Small intestine (tissue), 16 donors: ENCODE measurements at places on chromosomes 2 and 18. TPM values are rescaled to one million over a fixed set of nuclear protein-coding genes. Genes with fewer than 3 reads are reported as not detected.

DNA sequence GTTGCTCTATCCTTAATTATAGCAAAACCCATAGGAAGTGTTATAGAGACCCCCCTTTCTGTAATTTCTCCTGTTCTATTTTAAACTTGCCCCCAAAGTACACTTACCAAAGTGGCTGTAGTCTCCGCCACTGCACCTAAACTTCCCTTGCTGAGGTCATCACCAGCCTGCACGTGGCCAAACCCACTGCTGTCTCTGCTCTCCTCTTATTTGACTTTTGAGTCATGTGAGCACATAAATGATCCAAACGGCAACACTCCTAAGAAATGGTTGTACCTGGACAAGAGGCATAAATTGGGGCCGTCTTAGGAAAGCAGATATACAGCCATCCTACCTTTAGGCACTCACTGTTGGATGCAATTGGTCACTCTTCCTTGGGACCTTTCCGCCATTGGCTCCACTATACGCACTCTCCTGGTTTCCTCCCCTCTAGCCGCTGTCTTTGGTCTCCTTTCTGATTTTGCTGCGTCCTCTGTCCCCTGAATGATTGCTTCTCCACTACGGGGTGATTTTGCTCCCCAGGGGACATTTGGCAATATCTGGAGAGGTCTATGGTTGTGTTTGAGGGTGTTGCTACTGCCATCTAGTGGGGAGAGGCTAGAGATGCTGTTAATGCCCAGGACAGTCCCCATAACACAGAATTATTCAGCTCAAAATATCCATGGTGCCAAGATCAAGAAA, 19.2 kb upstream of the IL36G start:
- peak; percentile 67 for DNase-seq

FABP1 gene
- 23,034 TPM for polyA plus RNA-seq

- DNase-seq: peak; percentile 43
These were observed 34.9 kb upstream of the RNF138 start for GRCh38 chr18:32056613-32057358.

SP140 gene
- not detected for polyA plus RNA-seq

WIPF1 gene
- 13.8 TPM for polyA plus RNA-seq

DNA sequence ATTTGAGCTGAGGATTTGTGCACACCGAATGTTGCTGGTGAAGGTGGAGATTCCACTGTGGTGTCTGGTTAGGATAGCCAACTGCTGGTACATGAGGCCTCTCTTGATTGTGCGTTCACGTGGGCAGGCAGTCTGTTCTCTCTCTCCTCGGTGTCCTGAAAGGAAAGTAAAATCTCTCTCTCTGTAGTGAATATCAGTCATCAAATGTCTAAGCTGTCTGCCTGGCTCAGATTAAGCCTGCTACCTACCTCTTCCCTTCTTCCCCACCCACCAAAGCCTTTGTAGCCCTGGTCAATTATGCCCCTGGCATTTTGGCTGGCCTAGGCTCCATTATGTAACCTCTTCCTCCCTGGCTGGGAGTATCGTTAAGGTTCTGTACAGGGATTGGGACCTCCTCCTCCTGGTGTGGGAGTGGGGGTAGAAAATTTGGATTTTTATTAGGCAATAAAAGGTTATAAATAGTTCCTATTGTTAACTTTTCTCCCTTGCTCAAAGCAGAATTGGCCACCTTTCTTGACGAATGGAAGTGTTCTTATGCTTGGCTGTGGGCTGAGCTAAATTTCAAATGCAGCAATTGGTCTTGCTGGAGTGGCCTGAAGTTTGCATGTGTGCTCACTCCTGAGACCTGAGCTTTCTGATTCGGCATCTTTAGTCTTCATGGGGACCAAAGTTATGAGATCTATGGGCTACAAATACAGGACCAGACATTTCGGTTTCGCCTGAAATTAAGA, 148.8 kb downstream of the WDSUB1 start:
- no peak for DNase-seq

AQP4 gene
- 0.03 TPM for polyA plus RNA-seq

DNA sequence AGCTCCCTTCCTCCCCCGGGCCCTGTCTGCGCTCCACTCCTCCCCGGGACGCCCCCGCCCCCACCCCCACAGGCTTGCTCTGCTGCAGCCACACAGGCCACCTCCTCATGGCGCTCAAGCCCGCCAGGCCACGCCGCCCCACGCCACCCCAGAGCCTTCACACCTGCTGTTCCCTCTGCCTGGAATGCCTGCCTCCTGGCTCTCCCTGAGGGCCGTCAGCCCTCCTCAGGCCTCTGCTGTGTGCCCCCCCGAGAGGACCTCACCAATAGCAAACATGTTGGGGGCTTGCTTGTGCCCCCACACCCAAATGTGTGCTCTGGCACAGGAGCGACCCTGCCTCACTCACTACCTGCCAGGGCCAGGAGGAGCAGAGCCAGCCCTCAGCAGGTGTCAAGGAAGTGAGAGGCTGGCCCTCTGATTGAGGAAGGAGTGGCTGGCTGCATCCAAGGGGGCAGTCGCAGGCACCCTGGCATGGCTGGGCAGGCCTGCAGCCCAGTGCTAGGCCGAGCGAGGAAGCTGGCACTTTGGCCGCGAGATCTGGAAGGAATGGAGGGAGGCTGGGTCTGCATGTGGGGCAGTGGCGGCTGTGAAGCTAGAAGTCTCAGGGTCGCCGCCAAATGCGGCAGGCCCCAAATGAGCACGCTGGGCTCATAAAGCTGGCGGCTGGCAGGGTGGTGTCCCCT, 86.5 kb downstream of the INHBB start:
- DNase-seq: no peak

GRCh38 chr18:29653671-29654215, 1388.8 kb downstream of the DSC3 start:
- no peak for DNase-seq

PDCL3 gene
- 30.8 TPM for polyA plus RNA-seq

GRCh38 chr2:100580367-100581276, 17.8 kb downstream of the PDCL3 start:
- DNase-seq: no peak

GRCh38 chr2:128556089-128556488, 237.4 kb upstream of the HS6ST1 start:
- DNase-seq: no peak

CASP10 gene
- 11.6 TPM for polyA plus RNA-seq

- DNase-seq: no peak
These were observed 63.3 kb upstream of the STK17B start for GRCh38 chr2:196234672-196235071.

AMMECR1L gene
- 8.4 TPM for polyA plus RNA-seq

- DNase-seq: no peak
These were observed 28.9 kb downstream of the LDLRAD4 start for GRCh38 chr18:13247506-13247905.

DNA sequence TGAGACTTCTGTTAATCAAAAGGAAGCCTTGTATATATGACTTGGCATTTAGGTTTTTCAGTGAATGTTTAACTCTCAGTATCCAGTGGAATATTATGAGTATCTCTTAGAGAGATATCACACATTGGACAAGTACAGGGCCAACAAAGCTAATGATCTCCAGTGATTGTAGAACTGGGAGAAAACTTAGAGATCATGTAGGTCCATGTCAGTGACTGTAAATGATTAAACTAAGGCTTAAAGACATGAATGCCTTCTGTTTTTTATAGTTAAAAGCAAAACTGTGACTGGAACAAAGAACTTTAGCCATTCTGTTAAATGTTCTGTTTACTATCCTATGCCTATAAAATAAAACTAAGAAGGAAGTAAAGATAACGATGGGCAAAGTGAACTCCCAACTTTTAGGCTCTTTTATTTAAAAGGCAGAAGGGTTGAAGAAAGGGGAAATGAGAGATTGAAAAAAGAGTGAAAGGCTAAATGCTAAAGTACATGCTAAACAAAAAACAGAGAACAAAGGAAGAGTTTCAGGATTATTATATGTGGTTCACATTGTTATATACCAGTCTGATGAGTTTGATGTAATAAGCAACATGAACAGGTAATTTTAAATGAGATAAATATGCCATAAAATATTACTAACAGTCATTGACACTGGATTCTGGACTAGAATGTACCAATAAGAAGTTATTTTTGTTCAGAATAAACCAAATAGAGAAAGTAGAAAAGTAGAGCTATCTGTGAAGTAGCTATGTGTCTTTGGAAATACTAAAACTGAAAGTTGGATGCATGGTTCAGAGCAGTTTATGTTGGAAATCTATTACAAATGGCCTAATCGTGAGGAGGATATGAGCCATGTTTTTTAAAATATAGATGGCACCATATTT, 37.1 kb upstream of the TNFRSF11A start:
- DNase-seq: peak; percentile 58

DNA sequence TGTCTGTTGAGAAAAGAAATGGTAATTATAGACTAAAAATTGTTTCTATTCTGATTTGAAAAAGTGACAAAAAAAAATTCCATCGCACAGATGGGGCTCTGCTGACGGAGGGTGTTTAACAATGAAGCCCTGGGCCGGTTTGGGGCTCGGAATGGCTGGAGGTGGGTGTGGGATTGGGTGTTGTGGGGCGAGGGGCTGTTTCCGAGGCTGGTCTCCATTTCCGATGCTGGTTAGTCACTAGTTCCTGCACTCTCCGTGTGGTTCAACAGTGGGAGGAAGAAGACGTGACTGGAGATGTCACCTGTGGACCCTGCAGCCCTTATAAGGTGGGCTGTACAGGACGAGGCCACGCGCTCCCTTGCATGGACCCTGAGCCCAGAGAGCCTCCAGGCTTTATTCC, 143.2 kb downstream of the KLHL29 start:
- no peak for DNase-seq

DNA sequence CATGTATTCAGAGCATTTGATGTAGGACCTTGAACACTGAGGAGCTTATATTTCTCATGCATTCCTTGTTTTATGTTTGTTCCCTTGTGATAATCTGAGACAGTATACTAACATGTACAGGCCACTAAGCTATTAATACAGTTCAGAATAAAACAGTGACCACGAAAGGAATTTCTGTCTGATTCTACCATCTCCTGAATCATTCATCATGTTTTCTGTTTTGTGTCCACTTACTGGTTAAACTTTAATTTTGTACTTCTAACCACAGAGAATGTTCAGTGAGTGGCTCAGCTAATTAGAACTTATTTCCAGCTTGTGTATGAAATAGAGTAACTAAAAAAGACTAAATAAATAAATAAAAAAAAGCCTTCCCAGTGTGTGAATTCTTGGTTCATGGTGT, 110.4 kb downstream of the LRP1B start:
- DNase-seq: no peak

DNA sequence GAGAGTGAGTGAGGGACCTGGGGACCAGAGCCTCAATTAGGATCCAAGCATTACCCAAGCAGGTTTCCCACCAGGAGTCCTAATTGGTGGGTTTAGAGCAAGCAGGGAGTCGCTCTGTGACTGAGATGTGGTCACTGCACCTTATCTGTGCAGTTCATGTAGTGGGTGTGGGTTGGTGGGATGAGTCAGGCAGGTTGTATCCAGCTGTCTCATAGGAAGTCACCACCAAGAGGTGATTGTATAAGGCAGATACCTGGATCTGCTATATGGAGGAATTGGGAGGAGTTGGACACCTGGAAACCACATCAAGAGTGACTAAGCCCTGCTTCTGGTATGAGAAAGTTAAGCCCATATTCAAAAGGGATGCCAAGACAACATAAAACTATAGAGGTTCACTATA, 106.8 kb downstream of the ARHGAP28 start:
- no peak for DNase-seq

DNA sequence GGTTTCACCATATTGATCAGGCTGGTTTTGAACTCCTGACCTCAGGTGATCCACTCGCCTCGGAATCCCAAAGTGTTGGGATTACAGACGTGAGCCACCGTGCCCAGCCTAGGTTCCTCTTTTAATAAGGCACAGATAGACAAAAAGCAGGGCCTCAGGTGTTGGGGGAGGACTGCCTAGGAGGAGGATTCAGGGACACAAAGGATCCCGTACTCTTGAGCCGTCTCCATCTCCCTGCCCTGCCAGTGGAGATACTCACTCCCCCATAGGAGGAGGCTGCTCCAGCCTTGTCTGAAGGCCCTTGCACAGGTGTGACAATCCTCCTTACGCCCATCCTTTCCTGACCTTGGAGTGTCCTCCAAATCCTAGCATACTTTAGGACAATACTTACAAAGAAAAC, 32.0 kb upstream of the TFCP2L1 start:
- DNase-seq: no peak

DNA sequence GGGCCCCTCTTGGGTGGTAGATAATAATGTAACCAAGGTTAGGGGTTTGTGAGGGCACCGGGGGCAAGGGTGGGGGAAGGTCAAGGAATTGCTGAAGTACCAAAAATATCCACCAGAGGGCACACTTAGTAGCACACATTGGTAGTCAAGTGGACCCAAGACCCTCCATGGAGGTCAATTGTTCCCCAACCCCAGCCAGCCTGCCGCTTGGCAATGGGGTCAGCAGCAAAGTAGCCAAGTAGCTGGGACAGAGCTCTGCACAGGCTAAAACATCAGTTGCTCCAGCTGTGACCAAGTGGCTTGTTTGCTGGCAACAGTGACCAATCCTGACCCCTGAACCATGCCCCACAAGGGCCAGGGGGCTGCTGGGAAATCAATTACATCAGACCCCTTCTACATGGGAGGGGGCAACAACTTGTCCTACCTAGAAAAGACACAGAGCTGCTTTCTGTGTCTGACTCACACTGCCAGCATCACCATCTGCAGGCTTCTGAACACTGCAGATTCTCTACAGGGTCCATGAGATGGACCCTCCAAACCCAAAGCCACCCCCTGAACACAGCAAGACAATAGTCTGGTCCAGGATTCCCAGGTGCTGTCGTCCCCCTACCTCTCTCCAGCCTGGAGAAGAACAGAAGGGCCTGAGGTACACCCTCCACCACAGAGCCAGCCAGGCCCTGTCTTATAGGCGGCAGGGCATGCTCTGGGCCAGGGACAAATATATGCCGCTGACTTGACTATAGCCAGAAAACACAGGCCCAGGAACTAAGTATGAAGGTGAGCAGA, 76.0 kb downstream of the EMX1 start:
- DNase-seq: peak; percentile 54

FASTKD1 gene
- polyA plus RNA-seq: 110 TPM

ELOA2 gene
- not detected for polyA plus RNA-seq

DNA sequence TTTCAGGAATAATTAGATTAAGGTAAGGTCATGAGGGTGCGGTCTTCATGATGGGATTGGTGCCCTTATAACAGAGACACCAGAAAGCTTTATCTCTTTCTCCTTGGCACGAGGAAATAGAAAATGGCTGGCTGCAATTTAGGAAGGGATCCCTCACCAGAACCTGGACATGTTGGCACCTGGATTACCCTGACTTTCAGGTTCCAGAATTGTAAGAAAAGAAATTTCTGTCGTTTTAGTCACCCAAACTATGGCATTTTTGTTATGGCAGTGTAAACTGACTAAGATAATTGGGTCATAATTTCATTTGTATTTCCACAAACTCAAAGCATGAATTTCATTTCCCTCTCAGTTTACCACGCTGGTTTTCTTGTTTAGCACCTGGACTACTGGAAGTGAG, 473.6 kb downstream of the PTH2R start:
- DNase-seq: no peak

SLC4A1AP gene
- polyA plus RNA-seq: 11.6 TPM

YPEL5 gene
- 29.6 TPM for polyA plus RNA-seq

DNA sequence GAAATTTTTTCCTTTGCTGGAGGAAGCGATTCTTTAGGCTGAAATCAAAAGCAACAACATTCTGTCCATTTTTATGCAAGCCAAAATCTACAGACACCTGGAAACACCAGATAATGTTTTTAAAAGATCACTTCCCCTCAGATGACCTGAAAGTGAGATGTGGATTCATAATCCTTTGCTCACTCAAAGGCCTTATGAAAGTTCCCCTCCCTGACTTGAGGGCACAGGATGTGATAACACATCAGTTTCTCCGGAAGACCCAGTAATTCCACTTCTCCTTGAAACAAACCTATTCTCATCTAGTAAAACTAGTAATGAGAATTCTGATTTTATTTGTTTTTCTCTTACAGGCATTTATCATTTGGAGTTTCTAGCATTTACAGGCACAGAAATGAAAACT, 218.3 kb upstream of the RND3 start:
- no peak for DNase-seq

DPYSL5 gene
- polyA plus RNA-seq: 0.27 TPM

GRCh38 chr2:122873951-122874350, 1118.5 kb downstream of the TSN start:
- no peak for DNase-seq
